ENCODE measurements at places on chromosomes 2 and 18.

- no peak for DNase-seq
These were observed 53.2 kb downstream of the EEF1B2 start for GRCh38 chr2:206212673-206213513.

DNA sequence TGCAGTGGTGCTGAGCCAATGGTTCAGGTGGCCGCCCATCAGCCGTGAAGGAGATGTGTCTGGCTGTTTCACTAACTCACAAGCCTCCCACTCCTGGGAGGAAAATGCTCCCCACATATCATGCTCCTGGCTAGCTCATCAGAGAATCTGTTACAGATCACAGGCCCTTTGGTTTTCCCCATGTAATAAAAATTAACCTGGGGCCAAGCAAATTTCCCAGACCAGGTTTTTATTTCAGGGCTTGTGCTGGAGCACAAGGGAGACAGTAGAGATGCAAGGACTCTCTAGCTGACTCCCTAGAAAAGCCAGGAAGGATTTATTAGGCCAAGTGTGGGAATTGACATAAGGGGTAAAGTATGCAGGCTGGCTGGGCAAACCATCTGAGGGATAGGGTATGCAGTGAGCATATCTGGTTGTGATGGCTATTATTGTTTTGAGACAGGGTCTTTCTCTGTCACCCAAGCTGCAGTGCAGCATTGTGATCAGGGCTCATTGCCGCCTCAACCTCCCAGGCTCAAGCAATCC, 40.6 kb upstream of the CCBE1 start:
- no peak for DNase-seq

DNA sequence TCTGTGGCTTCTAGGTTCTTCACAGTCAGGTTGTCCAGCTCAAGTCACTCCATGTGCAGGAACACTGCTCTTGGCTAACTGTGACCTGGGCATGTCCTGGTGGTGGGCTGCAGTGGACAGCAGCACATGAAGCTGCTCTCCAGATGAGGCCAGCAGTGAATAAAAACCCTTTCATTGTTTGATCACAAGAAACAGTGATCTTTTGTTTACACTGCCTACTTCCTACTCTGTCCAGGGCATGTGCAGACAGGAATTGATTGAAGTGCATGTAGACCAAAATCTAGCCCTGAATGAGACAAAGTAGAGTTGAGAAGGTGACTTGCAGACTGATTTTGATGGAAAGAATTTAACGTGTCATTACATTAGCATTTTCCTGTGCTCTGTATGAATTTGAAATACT, 34.9 kb downstream of the BCL2L11 start:
- no peak for DNase-seq

- no peak for DNase-seq
These were observed 69.9 kb downstream of the MRO start for GRCh38 chr18:50749945-50750344.
